ENCODE measurements at places on chromosomes 16 and 17. TPM values are rescaled to one million over a fixed set of nuclear protein-coding genes. Genes with fewer than 3 reads are reported as not detected.
A peak's percentile ranks its signal among the peaks of the same experiment; 100 is the strongest.

Gene C16orf89
- total RNA-seq: not detected

Gene ZG16
- not detected for total RNA-seq

Gene ANKRD11
- 178 TPM for total RNA-seq

Gene ARL16
- total RNA-seq: 42.1 TPM

Gene TBC1D16
- 87.9 TPM for total RNA-seq

Gene NSRP1
- total RNA-seq: 29.0 TPM

Gene PDP2
- 20.0 TPM for total RNA-seq

Gene WNT9B
- total RNA-seq: 0.98 TPM

Gene SPIRE2
- total RNA-seq: 24.2 TPM

DNA sequence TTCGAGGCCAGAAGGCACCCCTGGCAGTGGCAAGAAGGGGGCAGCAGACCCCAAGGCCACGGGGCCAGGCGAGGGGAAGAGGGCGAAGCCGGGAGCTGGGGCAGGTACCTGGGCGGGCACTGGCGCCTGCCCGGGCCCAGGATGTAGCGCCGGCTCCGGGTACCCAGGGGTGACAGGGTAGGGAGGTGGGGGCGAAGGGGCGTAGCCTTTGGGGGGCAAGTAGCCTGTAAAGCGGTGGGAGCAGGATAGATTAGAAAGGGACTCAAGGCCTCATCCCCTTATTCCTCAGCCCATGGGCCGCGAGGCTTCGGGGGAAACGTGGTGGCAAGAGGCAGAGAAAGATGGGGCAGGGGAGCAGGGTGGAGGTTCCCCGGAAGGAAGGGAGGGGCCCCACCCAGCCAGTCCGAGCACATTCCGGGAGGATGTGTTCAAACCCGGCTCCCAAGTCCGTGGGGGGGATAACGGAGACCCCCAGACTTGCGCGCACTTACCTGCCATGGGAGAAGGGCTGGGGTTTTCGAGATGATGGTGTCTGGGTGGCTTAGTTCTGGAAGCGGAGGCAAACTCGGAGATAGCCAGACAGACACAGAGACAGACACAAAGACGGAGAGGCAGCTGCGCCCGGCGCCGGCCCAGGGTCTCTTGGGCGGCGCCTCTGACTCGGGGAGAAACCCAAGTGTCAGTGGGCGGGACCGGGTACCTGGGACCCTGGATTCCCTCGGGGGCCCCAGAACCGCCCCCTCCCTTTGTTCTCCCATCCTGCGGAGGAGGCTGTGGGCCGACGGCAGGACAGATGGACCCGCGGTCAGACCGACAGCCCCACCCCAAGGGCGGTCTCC, 493 bp downstream of the PLSCR3 start:
- DNase-seq: peak; percentile 32

- DNase-seq: no peak
These were observed 2.8 kb downstream of the BFAR start for GRCh38 chr16:14635395-14636165.

- no peak for DNase-seq
These were observed 85.4 kb downstream of the ITFG1 start for GRCh38 chr16:47375423-47375822.

- no peak for DNase-seq
These were observed 1.7 kb downstream of the CTDNEP1 start for GRCh38 chr17:7249830-7250229.

DNA sequence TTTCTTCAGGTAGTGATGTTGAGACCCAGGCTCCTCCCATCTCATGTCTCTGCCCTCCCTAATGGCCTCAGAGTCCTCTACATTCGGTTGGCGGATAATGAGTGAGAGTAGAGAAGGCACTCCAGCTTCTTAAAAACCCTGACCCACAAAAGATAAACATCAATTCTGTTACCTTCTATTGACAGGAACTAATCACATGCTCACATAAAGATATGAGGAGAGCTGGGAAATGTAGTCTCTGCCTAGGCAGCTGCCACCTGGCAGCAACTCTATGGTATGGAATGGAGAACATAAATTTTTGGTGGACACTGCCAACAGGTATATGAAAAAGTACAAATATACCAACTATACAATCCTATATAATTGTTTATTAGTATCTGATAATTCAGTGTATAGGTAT, 110.7 kb upstream of the HLF start:
- no peak for DNase-seq

GRCh38 chr16:57668630-57669475, 747 bp downstream of the ADGRG3 start:
- no peak for DNase-seq

- no peak for DNase-seq
These were observed 484.6 kb downstream of the KIF2B start for GRCh38 chr17:54307351-54307750.

- DNase-seq: no peak
These were observed 25.1 kb downstream of the NT5M start for GRCh38 chr17:17328251-17328650.

DNA sequence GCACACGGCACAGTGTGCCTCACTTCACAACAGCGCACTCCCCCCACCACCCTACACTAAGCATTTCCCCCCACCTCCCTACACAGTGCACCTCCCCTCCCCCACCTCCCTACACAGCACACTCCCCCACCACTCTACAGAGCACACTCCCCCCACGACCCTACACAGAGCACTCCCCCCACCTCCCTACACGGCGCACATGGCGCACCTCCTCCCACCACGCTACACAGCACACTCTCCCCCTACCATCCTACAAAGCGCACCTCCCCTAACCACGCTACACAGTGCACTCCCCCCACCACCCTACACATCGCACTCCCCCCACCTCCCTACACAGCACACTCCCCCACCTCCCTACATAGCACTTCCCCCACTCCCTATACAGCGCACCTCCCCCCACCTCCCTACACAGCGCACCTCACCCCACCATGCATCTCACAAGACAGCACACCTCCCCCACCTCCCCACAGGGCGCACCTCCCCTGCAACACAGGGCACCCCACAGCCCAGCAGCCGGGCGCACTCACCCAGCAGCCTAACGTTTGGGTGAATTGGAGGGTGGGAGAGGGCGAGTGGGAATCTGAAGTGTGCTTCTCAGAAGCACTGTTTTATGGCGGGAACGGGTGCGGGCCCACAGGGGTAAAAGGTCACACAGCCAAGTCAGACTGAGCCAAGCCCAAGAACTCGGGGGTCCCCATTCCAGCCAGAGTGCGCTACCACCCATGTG, 10.3 kb downstream of the KNOP1 start:
- DNase-seq: no peak

- DNase-seq: no peak
These were observed 10.9 kb downstream of the COG4 start for GRCh38 chr16:70512456-70512855.

DNA sequence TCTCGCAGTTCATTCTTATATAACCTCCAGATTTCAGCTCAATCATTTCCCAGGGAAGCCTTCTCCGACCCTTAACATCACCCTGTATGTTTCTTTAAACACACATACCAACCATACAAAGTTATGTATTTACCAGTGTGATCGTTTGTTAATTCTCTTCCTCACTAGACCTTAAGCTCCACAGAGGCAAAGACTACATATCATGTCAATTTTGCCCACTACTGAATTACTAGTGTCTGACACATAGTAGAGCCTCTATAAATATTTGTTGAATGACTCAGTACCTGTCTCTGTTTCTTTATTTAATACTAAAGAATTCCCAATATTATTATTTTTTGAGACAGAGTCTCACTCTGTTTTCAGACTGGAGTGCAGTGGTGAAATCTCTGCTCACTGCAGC, 137.2 kb downstream of the SHISA9 start:
- DNase-seq: no peak

- DNase-seq: no peak
These were observed 78.4 kb downstream of the ZNF778 start for GRCh38 chr16:89295915-89296314.

- no peak for DNase-seq
These were observed at the start of gene BCL6B for GRCh38 chr17:7022781-7023571. BCL6B (plus strand) TSS chr17:7023050; CDS start chr17:7023672, 622 bp downstream.

- no peak for DNase-seq
These were observed at the start of gene GAS2L2 for GRCh38 chr17:35752945-35753764. GAS2L2 (minus strand) TSS chr17:35753239; CDS start chr17:35752850, 389 bp downstream.

DNA sequence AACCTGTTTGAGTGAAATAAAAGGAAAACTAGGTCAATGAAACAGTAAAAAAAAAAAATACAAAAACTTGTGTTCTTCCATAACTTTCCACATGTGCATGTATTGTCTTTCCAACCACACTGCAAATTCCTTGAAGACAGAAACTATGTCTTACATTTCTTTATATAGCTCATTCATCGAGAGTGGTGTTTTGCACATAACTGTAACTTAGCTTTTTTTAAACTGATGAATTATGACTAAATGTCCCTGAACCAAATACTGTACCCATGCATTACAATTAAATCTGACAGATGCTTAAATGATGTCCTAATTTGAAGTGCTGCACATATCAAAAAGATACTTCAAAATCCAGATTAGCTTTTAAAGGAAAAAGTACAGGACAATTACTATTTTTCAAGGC, 50.1 kb downstream of the BRIP1 start:
- no peak for DNase-seq

- DNase-seq: no peak
These were observed 63.1 kb downstream of the KCNJ2 start for GRCh38 chr17:70232466-70232865.

DNA sequence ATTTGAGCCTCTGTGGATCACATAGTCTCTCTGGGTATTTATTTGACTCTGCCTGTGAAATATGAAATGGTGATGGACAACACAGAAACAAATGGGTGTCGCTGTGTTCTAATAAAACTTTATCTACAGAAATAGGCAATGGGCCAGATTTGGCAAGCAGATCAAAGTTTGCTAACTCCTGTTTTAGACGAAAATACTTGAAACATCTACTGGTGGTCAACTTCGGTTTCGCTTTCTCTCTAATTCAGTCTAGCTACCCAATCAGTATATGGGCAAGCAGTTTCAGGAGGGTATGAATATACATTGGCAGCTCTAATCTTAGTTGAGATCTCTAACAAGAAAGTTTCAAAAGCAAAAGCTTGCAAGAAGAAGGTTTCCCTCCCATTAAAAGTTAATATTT, 60.1 kb upstream of the DYNLRB2 start:
- no peak for DNase-seq

GRCh38 chr17:69492410-69493071, 78.0 kb downstream of the MAP2K6 start:
- DNase-seq: no peak

- DNase-seq: no peak
These were observed 187.0 kb upstream of the CDH13 start for GRCh38 chr16:82439678-82440293.

GRCh38 chr16:85528528-85529387, 84.4 kb upstream of the GSE1 start:
- no peak for DNase-seq

DNA sequence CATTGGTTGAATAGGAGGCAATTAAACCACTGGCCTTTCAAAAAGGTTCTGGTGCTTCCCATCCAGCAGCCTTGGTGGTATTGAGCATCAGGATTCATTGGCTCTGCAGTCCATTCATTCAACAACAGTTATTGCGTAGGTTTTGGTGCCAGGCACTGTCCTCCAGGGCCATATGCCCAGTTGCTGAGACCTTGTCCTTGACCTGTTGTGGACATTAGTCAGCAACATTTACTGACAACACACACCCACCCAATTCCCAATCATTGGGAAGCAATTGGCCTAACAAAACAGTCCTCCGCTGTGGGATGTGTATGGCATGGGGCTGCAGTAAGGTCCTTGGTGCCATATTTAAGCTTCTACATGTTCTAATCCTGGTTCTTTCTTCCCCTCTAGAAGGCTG, 82.2 kb downstream of the AXIN2 start:
- no peak for DNase-seq

- DNase-seq: no peak
These were observed 1.5 kb upstream of the SIAH1 start for GRCh38 chr16:48386559-48387312.

- no peak for DNase-seq
These were observed 331.3 kb upstream of the EEF2KMT start for GRCh38 chr16:5428932-5429331.

DNA sequence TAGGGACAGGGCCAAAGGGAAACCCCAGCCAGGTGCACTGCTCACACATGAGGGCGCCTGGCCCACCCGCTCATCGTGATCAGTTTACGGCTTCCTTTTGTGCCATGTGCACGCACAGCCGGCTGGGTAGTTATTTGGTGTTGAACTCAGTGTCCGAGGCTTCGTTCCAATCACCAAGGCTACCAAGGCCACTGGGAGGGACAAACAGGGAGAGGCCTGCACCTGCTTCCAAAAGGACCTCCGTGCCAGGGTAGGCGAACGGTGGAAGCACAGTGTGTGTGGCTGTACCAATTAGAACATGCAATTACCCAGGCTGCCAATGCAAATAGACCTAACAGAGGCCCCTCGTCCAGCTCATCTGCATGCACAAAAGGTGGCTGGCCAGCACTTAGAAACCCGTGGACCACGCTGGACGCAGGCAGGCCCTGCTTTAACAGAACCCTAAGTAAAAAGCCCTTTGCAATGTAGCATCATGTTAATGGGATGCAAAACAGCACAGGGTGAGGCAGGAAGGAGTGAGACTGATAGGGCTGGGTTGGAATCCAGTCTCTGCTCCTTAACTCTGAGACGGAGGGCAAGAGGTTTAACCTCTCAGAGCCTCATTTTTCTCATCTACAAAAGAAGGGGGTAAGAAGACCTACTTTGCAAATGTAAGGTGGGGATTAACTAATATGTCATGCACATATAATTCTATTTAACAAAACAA, 204.0 kb downstream of the XYLT1 start:
- DNase-seq: no peak

GRCh38 chr16:81842564-81843242, 63.6 kb downstream of the PLCG2 start:
- DNase-seq: no peak

GRCh38 chr16:74438492-74438979, 17.3 kb upstream of the CLEC18B start:
- no peak for DNase-seq

GRCh38 chr17:14926526-14927122, 338.5 kb downstream of the PMP22 start:
- peak; percentile 39 for DNase-seq

GRCh38 chr16:12433691-12434390, 369.8 kb downstream of the CPPED1 start:
- DNase-seq: no peak

DNA sequence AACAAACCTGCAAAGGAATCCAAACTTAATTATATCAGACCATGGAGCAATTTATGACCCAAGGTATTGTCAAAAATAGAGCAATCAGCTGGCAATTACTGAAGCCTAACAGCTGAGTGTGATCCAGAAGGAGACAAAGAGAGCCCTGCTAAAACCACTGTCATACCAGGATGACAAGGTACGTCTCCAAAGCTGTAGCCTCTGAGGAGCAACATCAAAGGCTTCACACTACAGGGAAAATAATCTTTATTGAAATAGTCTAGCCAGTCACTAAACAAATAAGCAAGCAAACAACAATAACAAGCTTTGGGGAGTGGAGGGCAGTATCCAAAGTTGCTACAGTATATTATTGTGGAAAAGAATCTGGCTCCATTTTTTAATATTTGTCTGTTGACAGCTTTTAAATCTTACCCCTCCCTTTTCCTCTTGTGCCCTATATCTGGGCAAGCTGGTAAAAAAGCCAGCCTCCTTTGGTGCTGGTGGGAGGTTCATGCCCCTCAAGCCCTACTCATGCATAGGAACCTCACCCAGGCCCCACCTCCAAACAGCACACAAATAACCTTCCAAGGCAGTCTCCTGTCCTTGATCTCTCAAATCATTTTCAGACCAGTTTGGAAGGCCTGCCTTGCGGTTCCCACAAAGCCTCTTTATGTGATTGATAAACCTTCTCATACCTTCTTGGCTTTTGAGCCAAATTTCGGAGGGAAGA, 73.7 kb downstream of the ITFG1 start:
- no peak for DNase-seq

- no peak for DNase-seq
These were observed 36.1 kb downstream of the NOG start for GRCh38 chr17:56629531-56630075.
